ENCODE measurements at places on chromosomes 2 and 18.

- no peak for DNase-seq
Observed at GRCh38 chr2:159050426-159050825, 82.0 kb downstream of the TANC1 start.

DNA sequence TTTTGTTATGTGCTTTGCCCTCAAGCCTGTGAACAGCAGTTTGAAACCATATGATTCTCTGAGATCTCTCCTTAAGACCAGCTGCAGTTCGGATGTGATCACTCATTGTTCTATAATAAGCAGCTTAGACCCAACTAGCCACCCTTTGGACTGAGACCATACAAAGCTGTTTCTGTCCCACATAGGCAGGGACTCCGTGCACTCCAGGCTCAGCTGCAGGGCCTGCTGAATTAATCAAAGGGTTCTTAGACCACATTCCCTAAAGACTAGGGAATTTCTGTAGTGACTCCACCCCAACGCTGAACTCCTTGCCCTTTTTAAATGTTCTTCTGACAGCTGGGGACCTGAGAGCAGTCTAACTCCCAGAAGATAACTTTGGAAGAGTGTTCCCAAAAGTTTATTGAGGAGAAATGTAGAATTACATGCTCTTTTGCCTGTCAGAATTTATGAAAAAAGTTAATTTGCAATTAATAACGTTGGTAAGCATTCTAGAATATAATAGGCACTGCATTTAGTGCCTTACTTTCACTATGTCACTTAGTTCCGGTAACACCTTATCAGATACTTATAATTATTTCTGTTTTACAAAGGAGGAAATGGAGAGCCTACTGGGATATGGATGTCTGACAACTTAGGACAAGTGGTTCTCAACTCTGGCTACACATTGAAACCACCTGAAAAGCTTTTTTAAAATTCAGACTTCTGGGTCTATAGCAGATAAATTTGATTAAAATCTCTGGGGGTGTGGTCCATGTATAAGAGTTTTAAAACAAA lies 42.3 kb downstream of the GULP1 start:
- DNase-seq, result no peak

DNA sequence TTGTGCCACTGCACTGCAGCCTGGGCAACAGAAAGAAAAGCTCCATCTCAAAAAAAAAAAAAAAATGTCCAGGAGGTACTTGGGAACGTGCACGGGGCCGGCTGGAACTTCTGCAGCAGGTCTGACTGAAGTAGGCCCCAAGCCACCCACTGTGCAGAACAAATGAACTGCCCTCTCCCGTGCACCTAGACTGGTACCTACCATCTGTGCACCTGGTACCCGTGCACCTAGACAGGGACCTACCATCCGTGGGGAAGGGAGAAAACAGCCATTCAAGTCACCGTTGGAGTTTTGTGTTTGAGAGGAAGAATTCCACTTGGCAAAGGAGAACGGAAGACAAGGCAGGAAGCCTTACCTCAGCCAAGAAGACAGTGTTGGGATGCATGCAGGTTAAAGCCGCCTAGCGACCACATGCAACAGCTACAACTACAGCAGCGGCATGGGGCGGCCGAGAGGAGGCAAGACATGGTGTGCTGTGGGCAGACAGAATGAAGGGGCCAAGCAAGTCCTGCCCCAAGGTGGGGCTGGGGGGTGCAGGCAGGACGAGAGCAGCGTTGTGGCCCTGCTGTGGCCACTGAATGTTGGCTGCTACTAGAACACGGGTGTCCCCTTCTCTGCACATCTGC lies 16.1 kb downstream of the ST3GAL5 start:
- DNase-seq, result peak; percentile 55

DNA sequence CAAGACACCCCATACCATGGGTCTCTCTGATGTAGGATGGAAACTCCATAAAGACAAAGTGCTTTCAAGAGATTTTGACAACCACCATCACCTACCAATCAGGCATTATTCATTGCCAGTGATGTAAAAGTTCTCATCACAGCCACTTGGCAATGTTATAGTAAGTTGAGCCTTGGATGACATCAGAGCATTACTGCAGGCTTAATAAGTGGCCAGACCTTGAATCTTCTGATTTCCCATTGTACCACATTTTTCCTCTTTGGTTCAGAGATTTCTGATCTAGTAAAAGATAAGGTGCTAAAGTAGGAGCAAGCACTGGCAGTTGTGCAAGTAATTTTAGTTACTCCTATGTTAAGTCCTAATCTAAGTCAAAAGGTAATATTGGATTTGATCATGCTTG lies 36.5 kb downstream of the OSR1 start:
- no peak for DNase-seq

DNA sequence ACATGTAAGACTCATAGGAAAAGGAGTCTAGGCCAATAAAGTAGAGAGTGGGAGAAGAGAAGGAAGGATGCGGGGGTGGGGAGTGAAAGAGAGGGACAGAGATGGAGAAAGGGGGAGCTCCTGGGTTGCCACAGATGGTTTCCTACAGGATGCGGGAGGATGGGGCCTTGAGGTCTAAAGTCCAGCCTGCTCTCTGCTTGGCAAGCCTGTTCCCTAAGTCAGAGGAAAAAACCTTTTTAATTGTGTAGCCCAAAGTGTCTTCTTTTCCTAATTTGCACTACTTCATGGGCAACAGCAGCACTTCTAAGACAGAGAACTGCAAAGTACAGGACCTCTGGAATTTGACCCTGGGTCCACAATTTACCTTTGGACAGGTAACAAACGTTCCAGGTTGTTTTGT lies 1.4 kb upstream of the FAM110C start:
- DNase-seq, result no peak

DNA sequence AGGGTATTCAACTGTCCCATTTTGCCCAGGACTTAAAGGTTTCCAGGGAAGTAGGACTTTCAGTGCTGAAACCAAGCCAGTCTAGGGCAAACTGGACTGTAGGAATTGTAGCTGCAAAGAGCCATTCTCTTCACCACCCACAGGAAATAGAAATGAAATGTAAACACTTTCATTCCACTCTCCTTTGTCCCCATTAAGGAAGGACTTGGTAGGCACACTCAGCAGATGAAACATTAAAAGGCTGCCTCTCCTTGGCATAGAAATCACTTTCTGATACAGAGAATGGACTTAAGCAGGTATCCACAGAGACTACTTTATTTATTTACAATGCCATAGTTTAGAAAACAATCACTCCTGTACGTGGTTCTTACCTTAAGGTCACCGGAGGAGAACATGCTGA lies 102.9 kb upstream of the CCDC195 start:
- DNase-seq, result no peak

DNA sequence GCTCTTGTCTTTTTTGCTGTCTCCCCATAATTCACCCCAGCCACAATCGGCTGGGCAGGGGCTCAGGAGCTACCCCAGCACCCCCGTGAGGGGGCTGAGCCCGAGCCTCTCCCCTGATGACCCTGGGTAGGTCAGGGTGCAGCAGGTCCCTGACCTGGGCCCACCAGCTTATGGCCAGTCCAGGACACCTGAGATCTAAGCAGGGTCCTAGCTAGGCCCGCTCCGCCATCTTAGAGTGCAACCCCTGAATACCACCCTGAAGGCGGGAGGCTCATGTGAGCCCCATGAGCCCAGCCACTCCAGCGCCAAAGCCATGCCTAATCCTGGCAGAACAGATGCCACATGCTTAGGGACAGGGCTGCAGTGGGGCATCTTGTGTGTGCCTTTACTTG lies 16.2 kb downstream of the STK25 start:
- no peak for DNase-seq

DNA sequence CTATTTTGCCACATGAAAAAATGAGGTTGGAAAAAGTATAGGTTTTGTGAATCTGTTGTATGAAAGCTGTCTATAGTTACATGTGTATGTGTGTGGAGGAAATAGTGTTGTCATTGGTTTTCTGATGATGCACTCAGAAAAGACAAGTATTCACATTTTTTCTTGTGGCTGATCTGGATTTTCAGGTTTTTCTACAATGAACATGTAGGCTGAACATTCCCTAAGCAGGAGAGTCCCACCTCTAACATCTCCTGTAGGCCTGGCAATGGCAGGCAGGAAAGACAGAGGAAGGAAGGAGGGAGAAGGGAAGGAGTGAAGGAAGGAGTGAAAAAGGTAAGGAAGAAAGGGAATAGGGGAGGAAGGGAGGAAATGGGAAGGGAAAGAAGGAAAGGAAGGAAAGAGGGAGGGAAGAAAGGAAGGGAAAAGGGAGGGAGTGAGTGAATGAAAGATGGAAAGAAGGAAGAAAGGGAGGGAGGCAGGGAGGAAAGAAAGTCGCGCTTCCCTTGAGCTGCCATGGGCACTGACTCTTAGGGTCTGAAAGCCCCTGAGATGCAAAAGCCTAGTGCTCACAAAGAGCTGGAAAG lies 495 bp upstream of the IL36RN start:
- no peak for DNase-seq

GRCh38 chr2:6773694-6774044 lies 92.0 kb downstream of the CMPK2 start:
- no peak for DNase-seq

- DNase-seq, result no peak
Observed at GRCh38 chr18:50315100-50315871, 27.8 kb upstream of the CXXC1 start.
